ENCODE measurements at places on chromosomes 2 and 18.

- no peak for DNase-seq
Measured at GRCh38 chr2:196478588-196478987, 160.9 kb upstream of the CCDC150 start.

GRCh38 chr18:9771977-9772660, 64.0 kb downstream of the RAB31 start:
- DNase-seq = no peak

DNA sequence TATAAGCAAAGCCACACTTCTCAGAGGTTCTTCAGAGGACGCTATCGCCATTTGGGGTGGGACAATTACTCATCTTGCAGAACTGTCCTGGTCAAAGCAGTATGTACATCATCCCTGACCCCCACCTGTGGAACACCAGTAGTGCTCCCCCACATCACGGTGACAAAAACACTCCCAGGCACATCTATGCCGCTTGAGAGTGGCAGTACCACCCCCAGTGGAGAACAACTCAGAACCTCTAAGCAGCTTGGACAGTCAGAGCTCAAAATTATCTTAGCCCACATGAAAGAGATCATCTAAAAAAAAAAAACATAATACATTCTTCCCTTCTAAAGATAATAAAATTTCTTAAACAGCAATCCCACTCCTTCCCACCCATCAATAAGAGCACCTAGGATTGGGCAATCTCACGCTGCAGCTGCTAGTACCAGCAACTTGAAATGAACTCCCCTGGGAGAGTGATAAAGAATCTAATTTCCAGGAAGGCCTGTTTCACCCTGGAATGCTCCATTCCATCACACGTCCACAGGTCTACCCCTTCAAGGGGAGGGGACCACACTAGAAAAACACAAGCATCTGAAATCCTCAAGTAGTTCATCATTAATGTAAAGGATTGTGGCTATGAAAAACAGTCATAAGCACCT, 31.7 kb downstream of the LRP2 start:
- DNase-seq = no peak

- no peak for DNase-seq
Measured at GRCh38 chr2:192197357-192197756, 2.6 kb upstream of the TMEFF2 start.

GRCh38 chr2:98833172-98833916, 102.4 kb upstream of the MGAT4A start:
- peak; percentile 9 for DNase-seq

GRCh38 chr2:7773362-7774360, 856.4 kb downstream of the RNF144A start:
- peak; percentile 84 for DNase-seq

- no peak for DNase-seq
Measured at GRCh38 chr2:67436221-67436620, 39.1 kb downstream of the ETAA1 start.

GRCh38 chr18:10405816-10406663, 48.4 kb upstream of the APCDD1 start:
- DNase-seq = no peak

- no peak for DNase-seq
Measured at GRCh38 chr2:141906678-141907077, 224.1 kb downstream of the LRP1B start.

GRCh38 chr2:214401580-214401979, 9.3 kb upstream of the VWC2L start:
- DNase-seq = no peak

DNA sequence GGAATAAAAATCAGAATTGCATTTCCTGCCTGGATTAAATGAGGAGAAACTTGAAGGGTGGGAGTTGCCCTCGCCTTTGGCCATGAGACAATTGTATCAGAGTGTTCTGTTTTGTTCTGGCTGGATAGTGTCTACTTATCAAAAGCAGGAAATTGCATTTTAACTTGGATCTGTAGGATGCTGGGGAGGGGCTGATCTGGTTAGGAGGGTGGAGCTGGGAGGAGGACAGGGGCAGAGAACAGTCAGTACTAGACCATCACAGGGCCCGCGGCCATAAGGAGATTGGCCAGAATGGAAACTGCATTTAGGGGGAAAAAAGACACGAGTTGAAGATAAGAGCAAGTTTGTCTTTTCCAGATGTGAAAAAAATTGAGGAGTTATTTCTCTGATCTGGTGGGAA, 199.1 kb upstream of the POU3F3 start:
- DNase-seq = no peak

DNA sequence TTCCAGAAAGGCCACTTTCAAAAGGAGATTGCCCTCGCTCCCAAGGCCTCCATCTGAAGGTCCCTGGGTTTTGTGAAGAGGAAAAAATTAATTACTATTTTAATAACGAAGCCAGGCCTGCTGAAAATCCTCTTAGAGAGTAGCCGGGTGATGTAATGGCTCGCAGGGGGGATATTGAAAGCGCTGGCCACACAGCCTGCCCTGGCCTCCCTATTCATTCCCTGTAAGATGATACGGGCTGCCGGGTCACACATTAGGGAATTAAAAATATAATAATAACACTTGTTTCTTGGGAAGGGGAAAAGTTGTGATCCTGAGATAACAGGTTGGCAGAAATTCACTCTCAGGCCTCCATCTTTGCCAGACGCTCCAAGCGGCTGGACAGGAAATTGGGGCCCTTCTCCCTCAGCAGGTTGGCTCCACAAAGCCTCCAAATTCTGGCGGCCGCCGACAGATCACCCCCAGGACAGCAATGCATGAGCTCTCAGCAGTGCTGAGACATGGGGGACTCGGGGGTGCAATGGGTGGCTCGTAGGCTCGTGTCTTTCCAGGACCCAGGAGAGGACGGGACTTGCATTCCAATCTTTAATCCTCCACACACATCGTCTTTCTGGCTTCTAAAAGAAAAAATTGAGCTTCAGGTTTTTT, 299.9 kb upstream of the SALL3 start:
- DNase-seq = no peak

DNA sequence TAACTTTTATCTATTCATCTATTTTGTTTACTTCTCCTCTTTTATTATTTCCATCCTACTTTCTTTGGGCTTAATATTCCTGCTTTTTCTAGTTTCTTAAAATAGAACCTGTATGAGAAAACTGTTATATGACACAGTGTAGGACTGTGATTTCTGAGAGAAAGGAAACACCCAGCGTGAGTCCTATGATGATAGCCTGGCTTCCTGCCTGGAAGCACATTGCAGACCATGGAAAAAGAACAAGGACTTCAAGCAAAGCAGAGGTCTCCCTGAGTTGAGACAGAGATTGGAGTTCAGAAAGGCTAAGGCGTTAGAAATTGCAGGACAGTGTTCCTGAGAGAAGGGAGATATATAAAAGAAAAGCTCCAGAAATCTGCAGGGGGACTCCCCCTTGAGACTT, 7.8 kb downstream of the RBM44 start:
- no peak for DNase-seq

Data from activated CD4-positive, alpha-beta T cell treated with anti-CD3 and anti-CD28 coated beads, Interleukin-2, Interleukin-6, amounts not matched to agents 100 ng/mL and 50 ng/mL, durations not matched to agents 16 hours and 8 hours (primary cell).